AG09319 (cell line): ENCODE measurements at places on chromosomes 5 and 9.

- DNase-seq: no peak
These were observed 44.1 kb downstream of the SNX18 start for GRCh38 chr5:54561651-54562050.

DNA sequence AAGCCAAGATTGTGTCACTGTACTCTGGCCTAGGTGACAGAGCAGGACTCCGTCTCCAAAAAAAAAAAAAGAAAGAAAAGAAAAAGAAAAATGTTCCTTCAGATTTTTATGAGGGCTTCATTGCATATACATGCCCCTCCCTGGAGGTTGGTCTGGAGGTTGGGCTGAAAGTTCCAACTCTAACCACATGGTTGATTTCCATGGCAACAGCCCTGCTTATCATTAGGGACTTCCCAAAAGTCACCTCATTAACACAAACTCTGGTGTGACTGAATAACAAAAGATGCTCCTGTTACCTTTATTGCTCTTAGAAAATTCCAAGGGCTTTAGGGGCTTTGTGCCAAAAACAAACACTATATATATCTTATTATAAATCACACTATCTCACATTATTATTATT, 113.8 kb downstream of the TMC1 start:
- DNase-seq: no peak

DNA sequence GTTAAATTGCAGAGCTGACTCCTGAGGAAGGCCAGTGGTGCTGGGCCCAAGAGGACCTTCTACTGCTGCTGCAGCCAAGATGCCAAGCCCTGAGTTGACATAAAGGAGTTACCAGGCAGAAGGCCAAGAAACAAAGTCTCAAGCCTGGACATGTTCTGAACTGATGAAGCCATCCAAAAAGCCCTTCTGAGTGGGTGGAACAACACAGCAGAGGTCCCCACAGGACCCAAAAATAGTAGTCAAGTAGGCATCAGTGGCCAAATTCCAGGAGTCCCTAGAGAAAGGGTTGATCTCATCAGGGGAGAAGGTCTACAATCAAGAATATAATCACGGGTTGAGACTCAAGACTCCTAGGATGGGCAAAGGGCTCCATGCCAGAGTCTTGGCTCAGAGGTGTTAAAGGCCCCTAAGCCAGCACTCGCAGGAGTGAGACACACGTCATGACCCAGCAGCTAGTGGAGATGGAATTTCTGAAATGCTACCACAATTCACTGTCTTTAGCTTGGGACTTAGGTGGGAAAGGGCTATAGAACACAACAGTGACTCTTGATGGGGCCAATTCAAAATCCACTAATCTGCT, 119.7 kb downstream of the FANCC start:
- no peak for DNase-seq

DNA sequence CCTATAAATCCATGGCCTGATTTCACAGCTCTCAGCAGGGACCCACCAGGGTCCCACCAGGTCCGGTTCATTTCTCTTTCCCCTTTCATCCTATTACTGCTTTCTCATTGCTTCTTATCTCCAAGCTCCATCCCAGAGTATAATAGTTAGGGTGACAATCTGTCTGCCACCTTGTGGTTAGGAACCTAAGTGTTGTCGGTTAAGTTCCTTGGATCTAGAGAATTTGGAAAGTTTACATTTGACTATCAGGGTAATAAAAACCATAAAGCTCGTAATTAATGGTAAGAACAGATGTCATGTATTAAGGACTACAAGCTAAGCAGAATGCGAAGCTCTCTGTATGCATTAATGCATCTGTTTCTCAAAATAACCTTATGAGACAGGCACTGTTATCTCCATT, 259.1 kb downstream of the SH3GL2 start:
- no peak for DNase-seq
